ENCODE measurements at places on chromosomes 11 and 22. TPM values are rescaled to one million over a fixed set of nuclear protein-coding genes. Genes with fewer than 3 reads are reported as not detected.

DNA sequence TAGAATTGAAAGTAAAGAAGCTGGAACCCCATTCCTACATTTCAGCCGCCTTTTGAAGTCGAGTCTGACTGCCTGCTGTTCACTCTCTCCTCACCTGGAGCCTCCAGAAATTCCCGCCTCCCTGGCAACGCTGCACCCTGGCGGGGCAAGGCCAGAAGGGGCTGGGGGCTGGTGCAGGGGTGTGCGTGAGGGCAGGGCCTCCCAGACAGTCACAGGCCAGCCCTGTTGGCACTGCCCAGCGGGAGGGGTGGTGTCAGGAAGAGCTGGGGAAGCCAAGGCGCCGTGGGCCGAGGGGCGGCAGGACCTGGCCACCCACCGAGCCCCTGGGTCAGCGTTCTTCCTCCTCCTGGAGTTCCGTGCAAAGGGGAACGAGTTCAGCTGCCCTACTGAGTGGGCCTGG, 123.2 kb downstream of the KCNQ1OT1 start:
- H3K4me1 ChIP-seq: no peaks in the 10 kb centered on the region
- H3K27me3 ChIP-seq: no peaks in the 10 kb centered on the region
- no peak for DNase-seq
- H3K27ac ChIP-seq: no peak overlapping the region
- no peak overlapping the region for H3K4me3 ChIP-seq
- H3K36me3 ChIP-seq: no peaks in the 10 kb centered on the region

- no peak overlapping the region for H3K27ac ChIP-seq
- no peak for DNase-seq
- no peaks in the 10 kb centered on the region for H3K4me1 ChIP-seq
- H3K36me3 ChIP-seq: no peaks in the 10 kb centered on the region
- no peak overlapping the region for H3K4me3 ChIP-seq
- no peaks in the 10 kb centered on the region for H3K27me3 ChIP-seq
These were observed 88.0 kb upstream of the SYT13 start for GRCh38 chr11:45374130-45374529.

DNA sequence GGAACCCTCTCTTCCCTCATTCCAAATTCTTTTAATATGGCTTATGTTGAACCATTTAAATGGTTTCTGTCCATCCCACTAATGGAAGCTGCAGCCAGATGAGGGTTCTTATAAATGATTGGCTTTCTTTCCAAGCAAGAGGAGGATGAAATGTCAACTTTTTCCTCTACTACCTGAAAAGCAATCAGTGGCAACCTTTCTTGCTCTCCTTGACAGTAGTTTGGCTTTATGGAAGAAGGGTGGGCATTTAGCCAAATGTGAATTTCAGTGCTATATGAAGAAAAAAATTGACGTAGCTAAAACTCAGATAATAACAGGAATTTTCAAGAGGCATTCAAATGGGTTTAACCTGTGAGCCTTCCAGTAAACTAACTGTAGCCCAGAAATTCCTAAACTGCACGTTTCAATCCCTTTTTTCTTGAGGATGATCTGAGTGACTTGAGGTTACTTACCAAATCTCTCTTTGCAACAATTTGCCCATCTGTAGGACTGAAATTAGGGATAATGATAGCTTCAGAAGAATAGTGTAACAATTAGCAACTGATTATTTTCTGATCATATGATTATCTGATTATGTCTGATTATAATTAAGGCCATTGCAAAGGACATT, 90.9 kb downstream of the EXT2 start:
- H3K27me3 ChIP-seq: no peaks in the 10 kb centered on the region
- peaks cover 4% of the 10 kb centered on the region for H3K36me3 ChIP-seq
- H3K4me3 ChIP-seq: no peak overlapping the region
- DNase-seq: no peak

- H3K27ac ChIP-seq: no peak overlapping the region
- H3K4me3 ChIP-seq: no peak overlapping the region
- no peaks in the 10 kb centered on the region for H3K4me1 ChIP-seq
- no peaks in the 10 kb centered on the region for H3K27me3 ChIP-seq
- DNase-seq: no peak
- H3K36me3 ChIP-seq: no peaks in the 10 kb centered on the region
These were observed 27.2 kb upstream of the SWAP70 start for GRCh38 chr11:9636691-9637090.

- H3K27me3 ChIP-seq: no peaks in the 10 kb centered on the region
- no peak for DNase-seq
- H3K4me3 ChIP-seq: no peak overlapping the region
- no peak overlapping the region for H3K27ac ChIP-seq
These were observed 71.9 kb upstream of the HORMAD2 start for GRCh38 chr22:30008401-30008800.

DNA sequence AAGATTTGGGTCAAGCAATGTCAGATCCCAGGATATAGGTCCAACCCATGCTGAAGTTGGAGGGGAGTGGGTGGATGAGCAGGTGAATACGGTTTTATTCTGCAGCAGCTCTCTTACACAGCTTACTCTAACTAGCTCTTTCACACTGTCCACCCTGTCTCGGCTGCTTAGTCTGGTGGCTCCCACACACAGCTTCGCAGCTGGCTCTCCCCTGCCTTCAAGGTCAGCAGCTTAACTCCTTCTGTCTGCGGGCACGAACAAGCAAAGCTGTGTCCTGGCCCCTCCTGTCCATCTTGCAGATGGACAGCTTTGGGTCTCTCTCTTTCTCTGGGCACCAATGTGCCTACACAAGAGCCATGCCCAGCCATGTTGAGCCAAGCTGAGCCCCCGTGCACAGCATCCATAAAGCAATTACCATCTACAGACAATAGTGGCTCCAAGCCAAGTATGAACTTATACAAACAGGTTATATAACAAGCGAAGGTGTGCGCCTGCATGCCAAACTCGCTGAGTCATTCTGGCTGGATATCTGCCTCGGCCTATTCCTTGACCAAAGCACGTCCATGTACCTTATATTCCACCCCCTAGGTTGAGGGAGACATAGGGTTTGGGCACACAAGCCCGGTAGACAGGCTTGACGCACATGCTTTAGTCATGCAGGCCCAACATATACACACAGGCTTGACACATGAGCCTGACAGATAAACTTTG, 1307.8 kb upstream of the RAG2 start:
- no peaks in the 10 kb centered on the region for H3K36me3 ChIP-seq
- H3K27me3 ChIP-seq: no peaks in the 10 kb centered on the region
- no peaks in the 10 kb centered on the region for H3K4me1 ChIP-seq
- H3K4me3 ChIP-seq: no peak overlapping the region
- H3K27ac ChIP-seq: no peak overlapping the region
- DNase-seq: no peak

GRCh38 chr11:65634440-65634839, 3.5 kb upstream of the SIPA1 start:
- H3K4me1 ChIP-seq: peaks cover 2% of the 10 kb centered on the region
- H3K27ac ChIP-seq: no peak overlapping the region
- no peak overlapping the region for H3K4me3 ChIP-seq
- H3K36me3 ChIP-seq: peaks cover 58% of the 10 kb centered on the region

- peak overlapping the region; percentile 77 for H3K27ac ChIP-seq
- no peak for DNase-seq
- no peak overlapping the region for H3K4me3 ChIP-seq
- H3K4me1 ChIP-seq: peaks cover 10% of the 10 kb centered on the region
- no peaks in the 10 kb centered on the region for H3K36me3 ChIP-seq
These were observed 11.0 kb upstream of the APOL6 start for GRCh38 chr22:35637254-35637653.

GRCh38 chr11:44018127-44018521, 29.7 kb upstream of the ACCSL start:
- H3K27me3 ChIP-seq: no peaks in the 10 kb centered on the region
- no peaks in the 10 kb centered on the region for H3K36me3 ChIP-seq
- H3K27ac ChIP-seq: peak overlapping the region; percentile 83
- no peak for DNase-seq

RAB3IL1 gene
- 23.2 TPM for total RNA-seq

APOA4 gene
- total RNA-seq: 14.3 TPM

SYT7 gene
- total RNA-seq: 1.8 TPM

CRYBB2 gene
- total RNA-seq: not detected

GTPBP1 gene
- total RNA-seq: 89.5 TPM

KBTBD3 gene
- total RNA-seq: not detected

TRPM5 gene
- total RNA-seq: not detected

SNX19 gene
- total RNA-seq: 137 TPM
